ENCODE measurements at places on chromosomes 6 and 20.
A peak's percentile ranks its signal among the peaks of the same experiment; 100 is the strongest.

- no peak for DNase-seq
These were observed 9.6 kb upstream of the CCN5 start for GRCh38 chr20:44705364-44706094.

DNA sequence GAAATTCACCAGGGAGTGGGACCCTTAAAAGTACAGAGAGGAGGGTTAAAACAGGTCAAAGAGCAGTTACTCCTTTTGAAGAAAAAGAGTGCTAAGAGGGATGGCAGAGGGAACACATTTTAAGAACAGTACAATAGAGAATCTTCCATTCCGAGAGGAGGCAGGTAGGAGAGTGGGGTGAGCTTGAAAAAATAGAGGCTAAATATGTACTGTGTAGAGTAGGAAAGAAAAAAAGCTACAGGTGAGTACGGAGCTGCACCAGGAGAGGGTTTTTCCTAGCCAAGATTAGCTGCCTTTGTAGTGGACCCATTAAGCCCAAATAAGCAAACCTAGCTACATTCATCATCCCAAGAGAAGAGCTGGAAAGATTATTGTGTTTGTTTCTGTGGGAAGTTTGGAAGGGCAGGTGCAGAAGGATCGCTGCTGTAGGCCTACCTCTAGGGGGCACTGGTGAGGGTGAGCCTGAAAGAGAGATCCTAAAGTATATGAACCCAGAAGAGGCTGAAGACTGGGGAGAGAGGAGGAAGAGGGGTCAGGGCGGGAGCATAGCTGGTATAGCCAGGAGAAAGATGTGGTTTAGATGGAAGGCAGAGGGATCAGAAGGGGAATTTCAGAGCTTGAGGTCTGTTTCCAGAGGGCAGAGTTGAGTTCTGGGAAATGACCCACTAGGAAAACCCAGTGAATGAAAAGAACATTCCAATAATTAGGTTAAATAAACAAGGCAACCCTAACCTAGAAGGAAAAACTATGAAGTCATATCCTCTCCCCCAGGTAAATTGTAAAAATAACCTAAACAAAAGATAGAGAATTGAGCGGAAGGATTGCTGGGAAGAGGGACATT is 50.2 kb upstream of the HINT3 start:
- DNase-seq = no peak

DNA sequence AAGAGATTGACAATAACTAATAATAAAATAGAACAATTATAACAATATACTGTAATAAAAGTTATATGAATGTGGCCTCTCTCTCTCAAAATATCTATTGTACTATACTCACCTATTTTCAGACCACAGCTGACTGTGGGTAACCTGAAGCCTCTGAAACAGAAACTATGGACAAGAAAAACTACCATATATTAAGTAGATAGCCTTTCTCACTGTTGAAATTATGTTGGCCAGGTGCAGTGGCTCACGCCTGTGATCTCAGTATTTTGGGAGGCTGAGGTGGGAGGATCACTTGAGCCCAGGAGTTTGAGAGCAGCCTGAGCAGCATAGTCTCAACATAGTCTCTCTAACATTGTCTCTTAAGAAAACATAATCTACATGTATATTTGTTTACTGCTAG is 89.9 kb downstream of the DOK5 start:
- no peak for DNase-seq

- no peak for DNase-seq
These were observed 485 bp upstream of the RTF2 start for GRCh38 chr20:56467968-56468315.

GRCh38 chr6:10759884-10760329 is 12.3 kb downstream of the TMEM14B start:
- peak; percentile 60 for DNase-seq
